Kasumi-1 (cell line): ENCODE measurements at places on chromosomes 13 and 19.
A peak's percentile ranks its signal among the peaks of the same experiment; 100 is the strongest.

DNA sequence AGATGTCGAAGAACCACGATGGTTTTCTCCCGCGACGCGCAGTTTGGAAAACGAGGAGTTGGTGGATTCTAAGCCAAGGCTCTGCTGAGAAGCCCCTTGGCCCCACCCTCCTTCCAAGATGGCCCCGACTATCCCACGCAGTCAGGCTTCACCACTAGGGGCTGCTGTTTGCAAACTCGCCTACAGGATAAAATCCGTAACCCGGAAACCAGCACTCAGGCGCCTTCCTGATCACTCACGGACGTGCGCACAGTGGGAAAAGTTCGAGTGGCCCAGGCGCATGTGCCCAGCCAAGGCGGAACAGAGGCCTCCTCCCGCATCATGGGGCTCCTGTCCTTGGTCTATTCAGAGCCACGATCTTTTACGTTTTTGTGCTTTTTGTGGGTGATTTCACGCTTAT, 19.2 kb upstream of the UQCR11 start:
- peak; percentile 59 for DNase-seq

GRCh38 chr19:43820098-43820883, 6.8 kb upstream of the ZNF283 start:
- no peak for DNase-seq

DNA sequence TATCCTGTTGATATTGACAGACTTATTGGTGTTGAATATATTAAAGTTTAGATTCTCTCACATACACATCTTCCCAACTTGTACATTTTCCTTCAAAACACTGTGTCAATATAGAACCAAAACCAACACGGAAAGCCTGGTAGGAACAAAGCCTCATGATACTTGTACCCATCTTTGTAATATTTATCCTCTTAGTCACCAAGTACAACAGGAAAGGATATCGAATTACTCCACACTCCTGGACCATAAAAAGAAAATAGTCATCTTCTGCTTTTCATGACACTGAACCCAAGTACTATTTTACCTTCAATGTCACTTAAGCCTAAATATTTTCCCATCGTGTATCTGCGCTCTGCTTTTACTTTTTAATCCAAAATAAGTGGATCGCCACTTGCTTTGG, 702.9 kb upstream of the PCDH9 start:
- no peak for DNase-seq

DNA sequence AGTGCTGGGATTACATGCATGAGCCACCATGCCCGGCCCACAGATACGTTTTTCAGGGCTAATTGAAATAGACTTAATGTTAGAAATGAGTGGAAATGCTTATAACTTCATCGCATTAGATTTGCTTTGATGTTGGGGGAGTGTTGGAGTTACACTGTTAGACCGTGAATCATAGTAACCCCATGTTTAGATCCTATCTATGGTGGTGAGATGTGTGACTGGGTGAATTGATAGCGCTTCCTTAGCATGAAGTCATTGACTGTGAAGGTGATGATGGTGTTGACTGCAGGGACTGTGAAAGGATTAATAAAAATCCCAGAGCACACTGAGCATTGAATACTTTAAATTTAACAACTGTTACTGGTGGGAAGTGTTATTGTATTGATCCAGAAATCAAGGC, 1.7 kb downstream of the ZNF264 start:
- DNase-seq = no peak

DNA sequence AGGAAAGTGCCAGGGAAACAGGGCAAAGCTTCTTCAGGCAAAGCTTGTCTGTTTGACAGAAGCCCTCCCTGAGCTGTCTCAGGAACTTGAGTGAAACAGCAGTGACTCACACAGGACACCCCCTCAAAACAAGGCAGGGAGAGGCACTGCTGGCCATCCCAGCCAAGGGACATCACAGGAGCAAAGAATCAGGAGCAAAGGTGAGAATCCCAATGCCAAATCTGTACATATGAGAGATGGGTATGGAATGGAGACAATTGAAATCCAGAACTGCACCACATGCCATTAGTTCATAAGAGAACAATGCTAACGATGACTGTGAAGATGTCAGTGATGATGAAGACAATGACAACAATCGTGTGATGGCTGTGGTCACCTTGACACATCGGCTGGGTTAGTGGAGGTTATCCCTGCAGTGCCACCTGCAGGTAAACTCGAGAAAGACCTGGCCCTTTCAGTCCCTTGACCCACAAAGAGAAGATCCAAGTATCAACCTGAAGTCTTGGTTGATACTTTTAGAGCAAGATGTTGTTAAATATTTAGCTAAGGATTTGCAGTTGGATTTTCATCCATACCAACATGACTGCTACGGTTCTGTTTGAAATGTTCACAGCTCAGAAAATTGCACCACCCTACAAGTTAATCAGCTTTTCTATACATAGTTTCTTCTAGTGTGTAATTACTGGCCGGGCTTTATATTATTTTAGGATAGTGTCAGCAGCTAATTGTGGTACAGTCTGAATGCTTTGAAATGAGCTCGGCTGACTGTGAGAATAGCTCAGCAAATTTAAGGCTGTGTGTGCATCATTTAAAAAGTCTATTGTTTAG, 42.0 kb upstream of the IPO5 start:
- no peak for DNase-seq
